ENCODE measurements at places on chromosomes 6 and 20.

- DNase-seq, result no peak
Observed at GRCh38 chr6:47446669-47447330, 30.8 kb upstream of the CD2AP start.

DNA sequence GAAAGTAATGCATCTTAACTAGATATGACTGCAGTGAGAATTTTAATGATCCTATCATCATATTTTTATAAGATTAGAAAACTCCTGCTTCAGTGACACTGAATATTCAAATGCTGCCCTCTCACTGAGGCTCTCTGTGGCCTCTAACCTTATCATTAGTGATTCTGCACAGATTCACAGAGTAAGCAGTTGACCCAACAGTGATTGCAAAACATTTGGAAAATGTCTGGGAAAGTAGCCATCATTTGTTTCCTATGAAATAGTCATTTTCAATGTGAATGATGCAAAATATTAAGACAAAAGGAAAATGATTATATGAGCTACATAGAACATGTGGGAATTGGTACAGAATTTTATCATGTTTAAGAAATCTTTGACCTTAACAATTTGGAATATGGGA, 210.3 kb downstream of the TBX18 start:
- DNase-seq, result no peak

DNA sequence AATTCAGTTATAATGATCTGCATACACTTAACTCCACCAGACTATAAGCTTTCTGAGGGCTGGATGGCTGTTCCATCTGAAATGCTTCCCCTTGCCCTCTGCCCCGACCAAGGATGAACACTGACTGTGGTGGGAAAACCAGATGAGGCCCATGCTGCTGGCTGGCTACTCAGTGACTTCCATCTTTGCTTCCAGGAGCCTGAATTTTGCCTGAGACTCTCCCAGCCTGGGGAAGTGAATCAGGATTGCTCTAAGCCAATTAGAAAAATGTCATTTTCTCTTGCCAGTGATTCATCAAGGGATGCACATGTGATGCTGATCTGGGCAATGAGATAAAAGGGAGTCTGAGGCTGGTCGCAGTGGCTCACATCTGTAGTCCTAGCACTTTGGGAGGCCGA, 1.7 kb upstream of the TOMM34 start:
- no peak for DNase-seq

DNA sequence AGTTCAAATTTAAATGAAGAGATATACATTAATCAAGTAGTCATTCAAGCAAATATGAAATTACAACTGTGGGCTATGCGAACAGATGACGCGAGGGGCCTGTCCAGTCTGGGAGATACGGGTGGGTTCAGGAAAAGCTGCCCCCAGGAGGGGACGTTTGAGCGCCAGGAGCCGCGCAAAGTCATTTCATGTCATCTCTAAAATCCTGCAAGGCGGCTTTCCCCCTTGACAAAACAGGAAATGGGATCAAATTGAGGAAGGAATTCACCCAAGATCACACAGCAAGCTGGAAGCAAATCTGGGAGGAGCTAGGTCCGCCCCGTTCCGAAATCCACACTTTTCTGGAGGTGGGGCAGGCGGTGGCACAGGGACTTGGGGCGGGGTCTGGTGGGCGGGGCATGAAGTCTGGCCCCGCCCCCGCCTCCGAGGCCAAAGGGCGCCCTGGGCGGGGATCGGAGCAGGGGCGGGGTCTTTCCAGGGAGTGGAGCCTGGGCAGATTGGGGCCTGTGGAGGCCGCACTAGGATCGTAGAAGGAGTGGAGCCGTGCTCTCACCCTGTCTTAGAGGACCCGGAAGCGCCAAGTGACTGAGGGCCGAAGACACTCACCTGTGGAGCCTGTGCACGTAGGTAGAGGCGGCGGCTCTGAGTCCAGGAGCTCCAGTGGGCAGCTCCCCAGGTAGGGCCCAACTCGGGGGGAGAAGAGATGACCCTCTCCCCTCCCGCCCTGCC, at the start of gene LPIN3:
Gene LPIN3, plus strand, starts transcription at position 495 of the 729 bp plus-strand sequence. CDS start 4,983 bp downstream, outside the sequence.
- DNase-seq, result peak; percentile 30

DNA sequence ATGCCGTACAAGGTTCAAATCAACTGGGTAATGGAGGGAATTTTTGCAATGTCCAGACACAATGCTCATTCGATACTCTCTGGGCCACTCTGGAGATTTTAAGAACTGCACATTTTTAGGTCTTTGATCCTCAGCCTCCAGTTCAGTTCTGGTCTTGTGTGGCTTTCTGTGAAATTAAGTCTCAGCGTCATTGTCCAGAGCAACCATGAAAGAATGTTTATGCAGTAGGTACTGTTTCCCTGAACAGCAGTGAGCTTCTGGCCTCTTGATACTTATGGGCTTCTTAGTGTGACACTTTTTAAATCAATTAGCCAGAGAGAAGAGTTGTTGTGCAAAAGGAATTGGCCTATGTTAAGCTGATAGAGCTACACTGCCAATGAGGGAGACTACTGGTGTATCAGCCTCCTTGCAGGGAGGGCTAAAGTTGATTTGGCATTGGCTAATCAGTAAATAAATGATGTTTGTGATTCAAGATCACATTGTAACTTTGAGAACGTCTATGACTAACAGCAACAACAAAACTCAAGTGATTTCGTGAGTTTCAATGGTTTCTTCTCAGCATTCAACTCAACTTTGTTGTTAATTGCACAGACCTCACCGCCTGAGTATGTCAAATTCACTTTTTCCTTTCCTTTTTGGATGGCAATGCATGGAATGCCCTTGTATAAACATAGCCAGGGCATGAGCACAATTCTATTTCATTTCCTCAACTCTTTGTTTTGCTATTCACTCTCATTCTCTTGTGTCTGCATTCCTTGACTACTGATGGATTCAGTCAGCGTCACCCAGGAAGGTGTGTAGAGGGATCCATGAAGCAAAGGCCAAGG, 85.1 kb downstream of the GJA1 start:
- no peak for DNase-seq

GRCh38 chr6:10363911-10364310, 51.0 kb downstream of the TFAP2A start:
- DNase-seq, result no peak

- DNase-seq, result no peak
Observed at GRCh38 chr6:38281126-38281525, 358.6 kb downstream of the BTBD9 start.

- DNase-seq, result no peak
Observed at GRCh38 chr20:62835931-62836861, 19.3 kb downstream of the COL9A3 start.

- DNase-seq, result no peak
Observed at GRCh38 chr6:16789329-16790038, 28.2 kb upstream of the ATXN1 start.

DNA sequence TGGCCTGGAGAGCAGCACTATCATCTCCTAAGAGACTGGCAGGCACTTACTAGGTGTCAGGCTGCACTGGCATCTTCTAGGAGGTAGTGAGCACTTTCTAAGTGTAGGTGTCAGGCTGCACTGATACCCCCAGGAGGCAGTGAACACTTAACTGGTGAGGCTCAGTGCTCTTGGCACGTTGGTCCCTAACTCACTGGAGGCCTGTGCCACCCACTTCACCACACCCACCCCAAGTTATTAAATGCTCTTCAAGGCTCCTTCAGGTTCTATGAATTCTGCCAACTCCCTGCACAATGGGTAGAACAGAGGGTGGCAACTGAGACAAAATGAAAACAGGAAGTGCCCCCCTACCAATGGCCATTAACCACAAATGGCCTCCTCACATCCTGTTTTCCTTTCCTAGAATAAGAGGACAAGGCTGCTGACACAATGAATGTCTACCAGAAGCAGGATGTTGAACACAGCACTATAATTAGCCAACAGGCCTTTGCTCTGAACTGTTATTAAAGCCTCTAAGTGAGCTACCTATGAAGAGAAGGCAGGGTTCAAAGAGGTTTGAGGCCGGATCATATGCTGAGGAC, 29.4 kb downstream of the NCOA5 start:
- DNase-seq, result no peak

DNA sequence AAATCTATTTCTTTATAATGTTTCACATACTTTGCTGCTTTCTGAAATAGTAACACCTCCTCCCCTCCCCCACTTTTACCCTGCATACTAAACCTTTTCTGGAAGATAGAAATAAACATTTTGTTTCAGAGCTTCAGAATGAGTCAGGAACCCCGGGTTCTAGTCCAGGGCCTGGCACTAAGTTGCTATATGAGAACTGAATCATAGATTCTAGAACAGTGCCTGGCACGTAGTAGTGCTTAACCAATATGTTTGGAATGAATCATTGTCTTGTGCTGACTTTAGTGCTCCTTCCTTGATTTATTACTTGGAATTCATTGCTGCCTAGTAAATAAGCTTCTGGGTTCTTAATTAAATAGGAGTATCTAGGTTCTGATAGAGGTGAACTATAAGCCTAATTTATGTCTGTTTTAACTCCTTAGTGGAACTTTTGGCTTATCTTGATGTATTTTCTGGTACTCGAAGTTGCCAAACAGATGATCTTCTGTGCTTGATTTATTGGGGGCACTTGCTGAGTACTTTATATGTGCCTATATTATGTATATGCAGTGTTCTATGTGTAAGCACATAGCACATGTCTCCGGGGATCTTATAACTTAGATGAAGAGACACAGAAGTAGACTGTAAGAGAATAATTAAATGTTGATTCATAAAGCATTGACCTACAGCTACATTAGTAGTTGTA, 18.6 kb downstream of the TAB2 start:
- no peak for DNase-seq

DNA sequence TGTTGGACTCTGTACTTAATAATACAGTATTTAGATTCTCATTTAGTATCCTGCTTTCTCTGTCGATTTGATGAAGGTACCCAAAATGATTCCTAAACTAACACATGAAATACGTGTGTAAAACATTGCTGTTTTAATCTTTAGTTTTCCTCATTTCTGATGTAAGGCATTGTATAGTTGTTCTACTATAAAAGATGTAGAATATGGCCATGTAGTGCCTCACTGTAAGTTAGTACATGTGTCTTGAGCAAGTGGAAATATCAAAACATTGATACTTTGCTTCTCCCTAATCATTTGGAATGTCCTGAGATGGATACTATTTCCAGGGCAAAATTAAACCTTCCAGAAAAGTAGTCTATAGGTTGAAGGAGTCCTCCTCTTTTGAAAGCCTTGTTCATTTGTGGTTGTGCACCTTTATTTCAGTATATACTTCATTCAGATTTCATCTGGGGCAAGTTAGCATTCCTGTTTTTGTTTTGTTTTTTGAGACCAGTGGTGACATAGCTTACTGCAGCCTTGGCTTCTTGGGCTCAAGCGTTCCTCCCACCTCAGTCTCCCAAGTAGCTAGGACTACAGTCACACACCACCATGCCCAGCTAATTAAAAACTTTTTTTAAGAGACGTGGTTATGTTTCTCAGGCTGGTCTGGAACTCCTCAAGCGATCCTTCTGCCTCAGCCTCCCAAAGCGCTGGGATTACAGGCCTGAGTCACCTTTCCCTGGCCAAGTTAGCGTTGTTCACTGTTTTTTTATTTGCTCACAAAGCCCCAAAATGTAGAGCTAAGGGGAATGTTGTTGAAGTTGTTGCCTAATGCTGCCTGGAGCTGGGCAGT, 11.6 kb downstream of the SRSF3 start:
- no peak for DNase-seq

DNA sequence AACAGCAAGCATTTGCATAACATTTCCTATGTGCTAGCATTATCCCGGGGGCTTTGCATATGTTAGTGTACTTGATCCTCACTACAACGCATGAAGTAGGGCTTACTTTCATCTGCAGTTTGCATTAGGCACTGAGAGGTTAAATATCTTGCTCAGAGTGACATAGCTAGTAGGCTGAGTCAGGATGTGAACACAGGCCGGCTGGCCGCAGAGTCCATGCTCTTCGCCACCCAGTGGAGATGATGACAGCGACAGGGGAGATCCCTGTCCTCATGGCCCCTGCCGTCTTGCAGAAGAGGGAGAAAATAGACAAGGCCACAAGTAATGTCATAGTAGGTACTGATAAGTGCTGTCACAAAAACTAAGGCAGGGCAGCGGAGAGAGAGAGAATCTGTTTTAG, 46.9 kb downstream of the LYRM4 start:
- no peak for DNase-seq

GRCh38 chr20:61734733-61735502, 330.8 kb downstream of the TAF4 start:
- DNase-seq, result no peak

DNA sequence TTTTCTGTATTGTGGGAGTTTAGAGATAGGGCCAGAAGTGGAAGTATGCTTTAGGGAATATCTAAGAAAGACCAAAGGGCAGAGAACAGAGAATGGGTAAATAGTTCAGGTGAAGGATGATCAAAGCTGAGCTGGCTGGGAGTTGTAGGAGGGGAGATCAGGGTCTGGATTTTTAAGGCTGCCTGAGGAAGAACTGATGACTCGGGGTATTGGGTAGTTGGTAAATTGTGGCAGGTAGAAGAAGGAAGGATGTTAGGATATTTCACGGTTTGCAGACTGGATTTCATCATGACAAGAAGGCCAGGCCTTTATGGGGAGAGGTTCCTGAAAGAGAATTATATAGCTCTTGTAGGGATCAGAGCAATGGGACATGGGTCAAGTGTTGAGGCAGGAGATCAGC, 492.9 kb downstream of the UTRN start:
- DNase-seq, result no peak

DNA sequence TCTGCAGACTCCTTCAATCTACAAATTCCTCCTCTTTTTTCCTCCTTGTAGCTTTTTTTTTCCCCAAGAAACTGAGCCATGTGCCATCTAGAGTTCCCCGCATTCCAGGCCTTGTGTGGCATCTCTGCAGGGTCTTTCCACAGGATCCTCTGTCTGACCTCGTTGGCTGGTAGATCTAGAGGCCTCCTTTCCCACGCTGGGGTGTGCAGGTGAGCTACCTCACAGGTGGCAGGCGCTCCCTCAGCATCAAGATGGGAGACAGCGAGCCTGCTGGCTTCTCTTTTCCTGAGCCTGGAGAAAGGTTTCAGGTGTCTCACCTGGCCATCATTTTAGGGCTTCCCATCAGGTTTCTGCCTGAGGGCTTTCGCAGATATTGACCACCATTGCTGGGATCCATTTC, 9.6 kb upstream of the NELFCD start:
- no peak for DNase-seq

GRCh38 chr6:15712797-15713196, 50.0 kb upstream of the DTNBP1 start:
- DNase-seq, result no peak

- no peak for DNase-seq
Observed at GRCh38 chr6:131840441-131840840, 32.6 kb downstream of the ENPP1 start.
